Stomach (tissue), 19 donors: ENCODE measurements at places on chromosomes 1 and 21. TPM values are rescaled to one million over a fixed set of nuclear protein-coding genes. Genes with fewer than 3 reads are reported as not detected.

DNA sequence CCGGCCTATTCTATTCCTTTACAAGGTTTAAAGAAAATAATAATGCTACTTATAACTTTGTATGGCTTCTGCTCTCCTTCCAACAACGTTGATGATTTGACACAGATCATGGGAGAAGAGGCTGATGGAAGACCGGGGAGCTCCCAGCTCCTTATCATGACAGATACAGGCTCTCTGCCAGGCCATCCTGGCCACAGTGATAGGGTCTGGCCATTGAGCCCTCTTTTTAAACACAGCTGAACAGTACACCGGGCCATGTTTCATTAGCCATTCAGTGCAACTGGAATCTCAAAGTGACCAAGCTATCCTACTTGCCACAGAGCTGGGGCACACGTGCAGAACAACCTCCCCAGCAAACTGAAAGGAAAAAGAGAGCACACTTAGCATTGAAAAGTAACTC lies 34.9 kb downstream of the DNAJC11 start:
- no peak overlapping the region for H3K4me3 ChIP-seq
- no peaks in the 10 kb centered on the region for H3K27me3 ChIP-seq
- no peak overlapping the region for H3K27ac ChIP-seq
- peaks cover 61% of the 10 kb centered on the region for H3K36me3 ChIP-seq
- no peaks in the 10 kb centered on the region for H3K4me1 ChIP-seq

DNA sequence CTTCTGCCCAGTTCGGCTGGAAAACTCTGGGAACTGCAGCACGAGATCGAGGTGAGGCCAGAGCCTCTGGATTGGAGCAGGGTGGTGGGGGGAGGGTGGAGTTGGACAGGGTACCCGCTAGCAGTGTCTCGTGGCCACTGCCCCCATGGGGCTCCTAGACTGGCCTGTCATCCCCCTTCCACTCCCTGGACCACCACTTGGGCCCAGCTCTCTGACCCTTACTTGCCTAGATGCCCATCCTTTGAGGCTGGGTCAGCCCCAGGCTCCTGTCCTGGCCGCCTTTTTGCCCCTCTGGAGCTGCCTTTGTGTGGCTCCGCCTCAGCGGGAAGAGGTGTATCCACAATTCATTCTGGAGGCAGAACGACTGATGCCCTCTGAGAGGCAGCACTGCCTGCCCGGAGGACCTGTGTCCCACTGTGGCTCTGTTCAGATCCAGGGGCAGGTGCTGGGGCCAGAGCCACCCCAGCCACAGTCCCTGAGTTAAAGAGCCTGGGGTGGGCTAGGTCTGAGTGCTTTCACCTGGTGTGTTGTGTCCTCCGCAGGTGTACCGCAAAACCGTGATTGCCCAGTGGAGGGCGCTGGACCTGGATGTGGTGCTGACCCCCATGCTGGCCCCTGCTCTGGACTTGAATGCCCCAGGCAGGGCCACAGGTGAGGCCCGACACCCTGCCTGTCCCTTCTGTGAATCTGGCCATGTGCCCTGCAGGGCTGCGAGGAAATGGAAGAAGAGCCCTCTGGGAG lies 17.7 kb downstream of the FAAH start:
- H3K4me3 ChIP-seq = no peak overlapping the region
- H3K36me3 ChIP-seq = peaks cover 61% of the 10 kb centered on the region
- H3K27me3 ChIP-seq = no peaks in the 10 kb centered on the region
- H3K27ac ChIP-seq = no peak overlapping the region
- peaks cover 2% of the 10 kb centered on the region for H3K4me1 ChIP-seq
- DNase-seq = no peak

DNA sequence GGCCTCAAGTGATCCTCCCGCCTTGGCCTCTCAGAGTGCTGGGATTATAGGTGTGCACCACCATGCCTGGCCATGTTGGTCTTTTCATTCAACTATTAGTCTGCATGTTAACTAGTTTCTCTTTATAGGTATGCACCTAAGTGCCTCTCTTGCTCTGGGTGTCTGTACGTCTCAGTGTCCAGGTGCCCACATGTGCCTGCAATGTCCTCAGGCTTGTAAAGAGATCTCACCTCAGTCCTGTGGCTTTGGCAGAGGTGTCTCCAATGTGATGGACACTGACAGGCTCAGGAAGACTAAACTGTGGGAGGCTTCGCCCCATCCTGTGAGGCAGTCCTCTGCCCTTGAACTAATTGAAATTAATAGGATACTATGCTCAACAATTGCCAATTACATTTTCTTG lies 526.3 kb downstream of the PTPRU start:
- H3K36me3 ChIP-seq = no peaks in the 10 kb centered on the region
- H3K4me3 ChIP-seq = no peak overlapping the region
- no peak overlapping the region for H3K27ac ChIP-seq
- H3K4me1 ChIP-seq = no peaks in the 10 kb centered on the region
- H3K27me3 ChIP-seq = no peaks in the 10 kb centered on the region

- H3K4me1 ChIP-seq = no peaks in the 10 kb centered on the region
- DNase-seq = no peak
- H3K27me3 ChIP-seq = no peaks in the 10 kb centered on the region
- H3K4me3 ChIP-seq = no peak overlapping the region
Measured at GRCh38 chr1:53637511-53638359, 101.2 kb downstream of the GLIS1 start.

GRCh38 chr1:87333692-87334347 lies 5.1 kb downstream of the LMO4 start:
- H3K27me3 ChIP-seq = no peaks in the 10 kb centered on the region
- H3K4me1 ChIP-seq = peaks cover 56% of the 10 kb centered on the region
- peak overlapping the region; percentile 88 for H3K4me3 ChIP-seq
- no peak for DNase-seq
- H3K27ac ChIP-seq = peak overlapping the region; percentile 91
- H3K36me3 ChIP-seq = peaks cover 9% of the 10 kb centered on the region

DNA sequence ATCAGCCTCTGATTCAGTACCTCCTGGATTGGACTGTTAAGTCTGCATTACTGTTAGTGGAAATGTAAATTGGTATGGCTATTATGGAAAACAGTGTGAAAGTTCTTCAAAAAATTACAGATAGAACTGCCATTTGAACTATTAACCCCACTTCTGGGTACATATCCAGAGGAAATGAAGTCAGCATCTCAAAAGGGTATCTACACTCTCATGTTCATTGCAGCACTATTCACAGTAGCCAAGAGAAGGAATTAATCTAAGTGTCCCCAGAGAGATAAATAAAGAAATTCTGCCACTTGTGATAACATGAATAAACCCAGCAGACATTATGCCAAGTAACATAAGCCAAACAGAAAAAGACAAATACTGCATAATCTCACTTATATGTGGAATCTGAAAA lies 676.0 kb downstream of the PLA2G4A start:
- H3K4me3 ChIP-seq = no peak overlapping the region
- no peaks in the 10 kb centered on the region for H3K4me1 ChIP-seq
- no peaks in the 10 kb centered on the region for H3K27me3 ChIP-seq
- H3K27ac ChIP-seq = no peak overlapping the region
- no peak for DNase-seq

DNA sequence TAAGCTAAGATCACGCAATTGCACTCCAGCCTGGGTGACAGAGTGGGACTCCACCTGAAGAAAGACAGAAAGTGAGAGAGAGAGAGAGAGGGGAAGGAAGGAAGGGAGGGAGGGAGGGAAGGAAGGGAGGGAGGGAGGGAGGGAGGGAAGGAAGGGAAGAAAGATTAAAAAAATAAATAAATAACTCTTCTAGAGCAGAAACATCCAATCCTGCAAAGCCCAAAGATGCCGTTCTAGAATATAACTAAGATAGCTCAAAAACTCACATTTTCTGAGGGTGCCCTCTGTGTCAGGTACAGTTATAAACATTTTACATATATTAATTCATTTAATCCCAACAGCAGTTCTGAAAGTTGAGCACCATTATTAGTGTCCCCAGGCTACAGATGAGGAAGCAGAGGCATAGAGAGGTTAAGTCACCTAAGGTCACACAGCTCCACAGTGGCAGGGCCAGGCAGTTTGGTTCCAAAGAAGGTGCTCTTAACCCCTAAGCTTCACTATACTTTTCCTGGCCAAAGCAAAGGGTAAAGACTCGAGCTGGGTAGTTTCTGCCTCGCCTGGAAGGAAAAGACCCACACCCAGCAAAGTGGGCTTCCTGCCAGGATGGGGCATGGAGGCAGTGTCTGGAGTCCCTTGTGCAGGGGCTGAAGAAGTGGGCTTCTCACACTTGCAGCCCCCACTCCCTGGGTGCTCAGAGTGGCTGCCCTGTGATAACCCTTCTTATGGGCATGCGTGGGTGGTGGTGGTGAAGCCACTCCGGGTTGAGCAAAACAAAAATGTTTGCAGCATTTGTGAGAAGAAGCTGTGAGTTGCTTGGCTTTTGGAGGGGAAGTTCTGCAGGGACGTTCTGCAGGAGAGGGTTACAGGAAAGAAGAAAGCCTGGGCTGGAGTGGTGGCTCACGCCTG lies 7.9 kb upstream of the PIK3CD start:
- no peak for DNase-seq
- H3K4me3 ChIP-seq = no peak overlapping the region
- H3K27me3 ChIP-seq = no peaks in the 10 kb centered on the region
- H3K4me1 ChIP-seq = no peaks in the 10 kb centered on the region
- no peaks in the 10 kb centered on the region for H3K36me3 ChIP-seq
- peak overlapping the region; percentile 32 for H3K27ac ChIP-seq

DNA sequence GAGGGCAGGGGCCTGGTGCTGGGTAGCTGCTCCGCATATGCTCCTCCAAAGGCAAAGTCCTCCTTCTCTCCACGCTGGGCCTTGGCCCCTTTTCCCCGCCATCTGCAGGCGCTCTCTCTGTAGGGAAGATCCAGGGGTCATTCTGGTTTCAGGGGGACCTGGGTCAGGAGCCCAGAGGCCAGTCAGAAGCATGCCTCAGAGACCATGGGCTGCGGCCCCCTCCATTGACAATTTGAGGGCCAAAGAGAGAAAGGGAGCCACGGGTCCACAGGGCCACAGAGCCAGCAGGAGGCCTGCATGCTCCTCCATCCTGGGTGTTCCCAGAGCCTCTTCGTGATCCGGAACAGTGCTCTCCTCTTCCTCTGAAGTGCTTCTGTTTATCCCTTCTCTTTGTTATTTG lies 2.1 kb upstream of the CLDN19 start:
- no peaks in the 10 kb centered on the region for H3K27me3 ChIP-seq
- H3K36me3 ChIP-seq = peaks cover 16% of the 10 kb centered on the region
- DNase-seq = no peak
- no peak overlapping the region for H3K4me3 ChIP-seq

- no peaks in the 10 kb centered on the region for H3K27me3 ChIP-seq
- no peaks in the 10 kb centered on the region for H3K36me3 ChIP-seq
- no peak overlapping the region for H3K4me3 ChIP-seq
- H3K27ac ChIP-seq = no peak overlapping the region
Measured at GRCh38 chr1:243686159-243686558, 163.9 kb downstream of the AKT3 start.

DNA sequence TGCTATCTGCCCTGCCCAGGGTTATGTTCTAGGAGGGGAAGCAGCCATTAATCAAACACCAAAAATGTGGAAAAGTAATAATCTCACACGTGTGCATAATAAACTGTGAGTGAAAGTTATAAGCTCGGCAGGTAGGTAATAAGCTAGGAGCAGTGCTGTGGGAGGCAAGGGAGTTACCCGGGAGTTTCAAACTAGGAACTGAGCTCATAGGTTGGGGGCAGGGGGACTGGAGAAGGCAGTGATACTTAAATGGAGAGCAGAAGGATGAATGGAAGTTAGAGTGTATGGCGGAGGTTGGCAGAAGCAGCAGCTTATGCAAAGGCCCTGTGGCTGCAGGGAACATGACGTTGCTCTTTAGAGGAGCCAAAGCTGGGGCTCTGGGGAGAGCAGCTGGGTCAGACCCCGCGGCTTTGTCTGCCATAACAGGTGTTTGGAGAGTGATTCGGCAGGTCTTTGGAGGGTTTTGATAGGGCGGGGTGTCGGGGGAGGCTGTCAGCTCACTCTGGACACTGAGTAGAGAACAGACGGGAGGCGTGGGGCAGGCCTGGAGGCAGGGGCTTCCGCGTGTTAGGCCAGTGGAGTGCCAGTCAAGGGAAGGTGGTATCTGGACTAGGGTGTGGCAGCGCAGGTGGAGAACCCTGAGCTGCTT lies 20.0 kb downstream of the PTPRF start:
- peak overlapping the region; percentile 83 for H3K27ac ChIP-seq
- peaks cover 19% of the 10 kb centered on the region for H3K36me3 ChIP-seq
- peaks cover 91% of the 10 kb centered on the region for H3K4me1 ChIP-seq
- peak; percentile 66 for DNase-seq

- no peak overlapping the region for H3K4me3 ChIP-seq
- no peak for DNase-seq
- H3K4me1 ChIP-seq = no peaks in the 10 kb centered on the region
- H3K27ac ChIP-seq = no peak overlapping the region
Measured at GRCh38 chr1:172834609-172835008, 175.7 kb downstream of the FASLG start.

DNA sequence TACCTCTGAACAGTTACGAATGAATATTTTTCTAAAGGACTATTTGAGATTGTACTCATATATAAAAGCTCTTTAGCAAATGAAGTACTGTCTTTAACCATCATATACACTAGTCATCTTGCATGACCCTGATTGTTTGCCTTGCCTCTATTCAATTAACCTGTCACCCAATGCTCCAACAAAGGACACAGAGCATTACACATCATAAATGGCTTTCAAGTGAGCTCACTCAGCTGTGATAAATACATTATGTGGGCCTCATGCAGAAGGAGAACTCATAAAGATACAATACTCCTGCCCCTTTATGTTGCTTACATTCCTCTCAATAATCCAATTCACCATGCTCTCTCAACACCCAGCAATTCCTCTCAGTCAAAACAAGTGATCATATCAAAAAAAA lies 993.0 kb upstream of the PRMT6 start:
- no peaks in the 10 kb centered on the region for H3K27me3 ChIP-seq
- H3K36me3 ChIP-seq = no peaks in the 10 kb centered on the region
- H3K4me1 ChIP-seq = no peaks in the 10 kb centered on the region
- no peak overlapping the region for H3K4me3 ChIP-seq

ASAP3 gene
- total RNA-seq = 45.5 TPM

SPRR3 gene
- not detected for total RNA-seq

TNFRSF1B gene
- 14.7 TPM for total RNA-seq

KCNK1 gene
- total RNA-seq = 5.8 TPM

KHDC4 gene
- 126 TPM for total RNA-seq
